ENCODE measurements at places on chromosomes 1 and 21. TPM values are rescaled to one million over a fixed set of nuclear protein-coding genes. Genes with fewer than 3 reads are reported as not detected.

C21orf58 gene
- polyA plus RNA-seq = 4.2 TPM

- no peak for DNase-seq
Measured at GRCh38 chr1:235758931-235759330, 107.8 kb downstream of the LYST start.

LIX1L gene
- 31.7 TPM for polyA plus RNA-seq

DNA sequence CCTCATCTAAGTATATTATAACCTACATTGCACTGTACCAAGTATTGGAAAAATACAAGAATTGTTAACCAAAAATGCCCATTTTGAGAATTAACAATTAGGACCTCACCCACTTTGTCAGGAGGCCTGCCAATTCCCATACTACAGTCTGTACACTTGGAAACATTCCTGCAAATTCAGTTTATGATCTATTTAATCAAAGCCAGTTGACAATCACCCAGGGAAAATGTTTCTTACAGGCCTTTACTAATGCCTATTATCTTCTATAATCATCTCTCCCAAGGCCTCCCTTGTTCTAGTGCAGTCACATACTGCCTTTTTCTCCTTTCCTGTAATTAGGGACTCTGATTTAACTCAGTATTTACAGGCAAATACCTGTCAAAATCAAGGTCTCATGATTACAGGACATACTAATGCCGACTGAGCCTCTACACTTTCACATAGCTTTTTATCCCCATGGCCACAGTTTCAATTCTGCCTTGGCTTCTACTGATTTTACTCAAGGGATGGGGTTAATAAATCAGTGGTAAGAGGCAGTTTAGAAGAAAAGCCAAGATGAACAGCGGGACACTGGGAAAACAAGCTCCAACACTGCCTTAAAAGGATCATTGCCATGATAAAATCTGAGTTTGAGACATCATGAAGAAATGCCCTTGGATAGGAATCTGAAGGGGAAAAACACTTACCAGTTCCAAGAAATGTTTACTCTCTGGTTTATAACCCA is 338.7 kb downstream of the VAV3 start:
- no peak for DNase-seq

DNA sequence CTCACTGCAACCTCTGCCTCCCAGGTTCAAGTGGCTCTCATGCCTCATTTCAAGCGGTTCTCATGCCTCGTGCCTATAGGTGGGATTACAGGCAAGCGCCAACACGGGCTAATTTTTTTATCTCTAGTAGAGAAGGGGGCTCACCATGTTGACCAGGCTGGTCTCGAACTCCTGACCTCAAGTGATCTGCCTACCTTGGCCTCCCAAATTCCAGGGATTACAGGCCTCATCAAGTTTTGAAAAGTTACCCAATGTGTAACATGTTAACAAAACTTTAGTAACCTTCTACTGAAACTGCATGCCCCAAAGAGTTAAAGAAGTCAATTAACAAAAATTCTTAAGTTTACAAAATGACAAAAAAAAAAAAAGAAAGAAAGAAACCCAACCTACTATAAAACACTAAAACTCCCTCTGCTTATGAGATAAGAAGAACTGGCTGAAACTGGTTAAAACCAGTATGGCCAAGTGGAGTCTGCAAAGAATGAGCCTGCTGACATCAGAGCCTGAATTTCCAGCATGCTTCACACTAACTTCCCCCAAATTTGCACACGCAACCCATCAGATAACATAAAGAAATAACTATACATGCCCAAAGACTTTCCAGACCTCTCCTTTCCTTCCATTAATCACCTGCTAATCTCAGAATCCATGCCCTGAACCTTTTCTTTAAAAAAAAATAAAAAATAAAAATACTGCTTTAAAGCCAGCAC is 25.5 kb upstream of the PSMG1 start:
- DNase-seq = no peak

- DNase-seq = no peak
Measured at GRCh38 chr1:234222561-234223280, 150.5 kb upstream of the COA6 start.

DNA sequence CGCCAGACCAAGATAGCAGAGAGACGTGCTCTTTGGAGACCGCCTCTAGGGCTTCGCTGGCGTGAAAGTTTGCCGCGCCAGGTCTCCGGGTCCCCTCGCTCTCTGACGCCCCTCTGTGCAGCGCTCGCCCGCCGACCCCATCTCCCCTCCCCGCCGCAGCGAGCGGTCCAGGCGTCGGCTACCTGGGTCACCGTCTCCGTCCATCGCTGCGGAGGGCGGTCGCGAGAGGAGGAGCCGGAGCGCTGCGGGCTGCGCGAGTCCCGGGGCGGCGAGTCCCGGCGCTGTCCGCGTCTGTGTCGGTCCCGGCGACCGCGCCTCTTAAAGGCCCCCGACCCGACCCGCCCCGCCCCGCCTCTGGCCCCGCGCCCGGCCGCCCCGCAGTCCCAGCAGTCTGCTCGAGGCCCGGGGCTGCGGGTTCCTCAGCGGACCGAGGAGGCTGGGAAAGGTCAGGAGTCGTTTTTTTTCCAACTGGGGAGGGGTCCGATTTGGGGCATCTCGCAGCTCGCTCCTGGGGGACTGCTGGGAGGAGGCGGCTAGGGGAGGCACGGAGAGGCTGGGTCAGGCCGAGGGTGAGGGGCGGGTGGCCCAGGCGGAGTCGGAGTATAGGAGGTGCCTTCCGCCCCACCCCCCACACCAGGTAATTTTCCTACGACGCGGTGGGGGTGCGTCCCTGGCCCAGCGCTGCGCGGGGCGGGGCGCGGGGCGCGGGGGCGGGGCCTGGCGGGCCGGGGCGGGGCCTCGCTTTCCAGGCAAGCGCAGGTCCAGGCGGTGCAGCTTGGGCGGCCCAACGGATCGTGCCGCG is at the start of the genes FBXO2 and FBXO44:
Gene FBXO2, minus strand, starts transcription at position 293 of the 802 bp plus-strand sequence. Its CDS starts 89 bp downstream, at position 204.
Gene FBXO44, plus strand, starts transcription at position 741 of the 802 bp plus-strand sequence. CDS start 959 bp downstream, outside the sequence.
- DNase-seq = no peak

SLC2A1 gene
- 21.0 TPM for polyA plus RNA-seq

GRCh38 chr1:205026181-205026580 is 16.8 kb upstream of the CNTN2 start:
- no peak for DNase-seq

EDARADD gene
- 0.19 TPM for polyA plus RNA-seq

CFAP74 gene
- polyA plus RNA-seq = not detected

- no peak for DNase-seq
Measured at GRCh38 chr1:223068900-223069665, 74.0 kb downstream of the TLR5 start.

DNA sequence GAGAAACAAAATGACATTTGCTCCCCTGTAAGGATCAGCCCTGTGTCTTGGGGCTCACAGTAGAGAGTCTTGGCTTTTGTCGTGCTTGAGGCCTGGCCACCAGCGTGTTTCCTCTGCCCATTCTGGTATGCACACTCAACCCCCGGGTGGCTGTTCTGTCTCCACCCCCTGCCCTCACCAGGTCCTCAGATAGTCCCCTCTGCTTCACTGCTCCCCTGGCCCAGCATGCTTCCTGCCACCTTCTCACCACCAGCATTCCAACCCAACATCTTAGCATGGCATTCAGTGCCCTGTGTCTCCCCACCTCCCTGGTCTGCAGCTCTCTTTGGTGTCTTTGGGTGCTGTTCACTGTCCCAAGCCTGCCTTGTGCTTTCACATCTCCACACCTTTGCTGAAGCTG is 16.2 kb downstream of the ZNF362 start:
- DNase-seq = no peak

DNA sequence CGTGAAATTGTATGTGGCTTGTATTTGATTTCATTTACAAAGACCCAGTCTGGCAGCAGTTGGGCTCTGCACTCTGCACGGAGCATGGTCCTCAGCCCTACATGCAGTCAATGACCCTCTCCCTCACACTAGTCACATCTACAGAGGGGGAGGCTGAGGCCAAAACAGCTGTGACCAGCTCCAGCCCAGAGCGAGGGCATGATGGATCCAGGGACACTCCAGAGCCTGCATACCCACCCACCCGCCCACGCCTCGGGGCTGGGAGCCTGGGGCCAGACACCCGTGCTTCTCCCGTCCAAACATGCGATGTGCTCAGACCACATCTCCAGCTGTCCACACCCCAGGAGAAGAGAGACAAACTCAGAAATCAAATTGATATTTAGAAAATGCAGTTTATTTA is 14.0 kb upstream of the PRDM16 start:
- no peak for DNase-seq

Data from muscle of arm (tissue), 14 donors.